ENCODE measurements at places on chromosomes 6 and 20.
A peak's percentile ranks its signal among the peaks of the same experiment; 100 is the strongest.

GRCh38 chr20:56778765-56779195, 149.7 kb downstream of the TFAP2C start:
- H3K4me3 ChIP-seq = no peak overlapping the region
- H3K4me1 ChIP-seq = peaks cover 8% of the 10 kb centered on the region
- H3K27ac ChIP-seq = no peak overlapping the region
- H3K27me3 ChIP-seq = no peaks in the 10 kb centered on the region
- no peaks in the 10 kb centered on the region for H3K36me3 ChIP-seq

- H3K27me3 ChIP-seq = no peaks in the 10 kb centered on the region
- no peaks in the 10 kb centered on the region for H3K36me3 ChIP-seq
- no peak overlapping the region for H3K4me3 ChIP-seq
- no peak for DNase-seq
- peaks cover 14% of the 10 kb centered on the region for H3K4me1 ChIP-seq
These were observed 1.5 kb upstream of the TNNC2 start for GRCh38 chr20:45828589-45828988.

- DNase-seq = peak; percentile 7
- H3K27me3 ChIP-seq = no peaks in the 10 kb centered on the region
- H3K4me1 ChIP-seq = peaks cover 9% of the 10 kb centered on the region
- peak overlapping the region; percentile 92 for H3K4me3 ChIP-seq
These were observed 1.4 kb downstream of the PREP start for GRCh38 chr6:105401247-105402089.

- H3K27me3 ChIP-seq = peaks cover 12% of the 10 kb centered on the region
- H3K27ac ChIP-seq = no peak overlapping the region
- no peaks in the 10 kb centered on the region for H3K4me1 ChIP-seq
These were observed 18.2 kb upstream of the FRMD1 start for GRCh38 chr6:168097221-168097620.

DNA sequence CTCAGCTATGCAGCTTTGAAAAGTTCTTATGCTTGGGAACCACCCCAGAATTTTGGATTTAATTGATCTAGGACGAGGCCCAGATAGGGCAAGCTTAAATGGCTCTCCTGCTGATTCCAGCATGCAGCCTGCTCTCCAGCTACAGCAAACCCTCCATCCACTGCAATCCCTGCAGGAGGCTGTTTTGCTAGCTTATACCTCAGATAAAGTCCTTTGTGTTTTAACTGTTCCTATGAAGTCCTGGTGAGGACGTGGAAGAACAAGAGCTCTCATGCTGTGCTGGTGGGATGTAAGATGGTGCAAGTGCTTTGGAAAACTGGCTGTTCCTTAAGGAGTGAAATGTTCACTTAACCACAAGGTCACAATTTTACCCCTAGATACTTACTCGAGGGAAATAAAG, 25.5 kb upstream of the NXT1 start:
- H3K36me3 ChIP-seq = no peaks in the 10 kb centered on the region
- H3K4me3 ChIP-seq = no peak overlapping the region
- no peak for DNase-seq

- H3K36me3 ChIP-seq = no peaks in the 10 kb centered on the region
- H3K4me3 ChIP-seq = no peak overlapping the region
- DNase-seq = no peak
- H3K27me3 ChIP-seq = peaks cover 20% of the 10 kb centered on the region
- peaks cover 4% of the 10 kb centered on the region for H3K4me1 ChIP-seq
These were observed 7.9 kb upstream of the MYT1 start for GRCh38 chr20:64156136-64156885.

DNA sequence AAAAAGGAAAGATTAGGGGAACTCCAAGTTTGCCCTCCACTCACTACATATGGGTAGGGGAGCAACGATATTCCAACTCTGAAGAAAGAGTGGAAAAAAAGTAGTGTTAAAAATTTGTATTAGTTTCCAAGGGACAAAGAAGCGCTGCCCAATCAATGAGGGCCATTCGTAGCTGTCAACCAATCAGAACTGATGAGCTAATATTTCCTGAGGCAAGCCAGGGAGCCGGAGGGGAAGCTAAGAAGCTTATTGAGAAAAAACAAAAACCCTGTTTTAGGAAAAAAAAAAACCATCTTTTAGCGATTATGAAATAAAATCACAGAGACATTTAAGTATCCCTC, 59.5 kb downstream of the TRIM38 start:
- peak; percentile 78 for DNase-seq
- peak overlapping the region; percentile 83 for H3K4me3 ChIP-seq
- no peaks in the 10 kb centered on the region for H3K36me3 ChIP-seq
- no peaks in the 10 kb centered on the region for H3K27me3 ChIP-seq
- H3K27ac ChIP-seq = peak overlapping the region; percentile 95

GRCh38 chr6:31575952-31576685, 754 bp downstream of the TNF start:
- no peak overlapping the region for H3K27ac ChIP-seq
- peaks cover 3% of the 10 kb centered on the region for H3K27me3 ChIP-seq
- peaks cover 5% of the 10 kb centered on the region for H3K4me1 ChIP-seq
- no peak overlapping the region for H3K4me3 ChIP-seq
- no peak for DNase-seq

DNA sequence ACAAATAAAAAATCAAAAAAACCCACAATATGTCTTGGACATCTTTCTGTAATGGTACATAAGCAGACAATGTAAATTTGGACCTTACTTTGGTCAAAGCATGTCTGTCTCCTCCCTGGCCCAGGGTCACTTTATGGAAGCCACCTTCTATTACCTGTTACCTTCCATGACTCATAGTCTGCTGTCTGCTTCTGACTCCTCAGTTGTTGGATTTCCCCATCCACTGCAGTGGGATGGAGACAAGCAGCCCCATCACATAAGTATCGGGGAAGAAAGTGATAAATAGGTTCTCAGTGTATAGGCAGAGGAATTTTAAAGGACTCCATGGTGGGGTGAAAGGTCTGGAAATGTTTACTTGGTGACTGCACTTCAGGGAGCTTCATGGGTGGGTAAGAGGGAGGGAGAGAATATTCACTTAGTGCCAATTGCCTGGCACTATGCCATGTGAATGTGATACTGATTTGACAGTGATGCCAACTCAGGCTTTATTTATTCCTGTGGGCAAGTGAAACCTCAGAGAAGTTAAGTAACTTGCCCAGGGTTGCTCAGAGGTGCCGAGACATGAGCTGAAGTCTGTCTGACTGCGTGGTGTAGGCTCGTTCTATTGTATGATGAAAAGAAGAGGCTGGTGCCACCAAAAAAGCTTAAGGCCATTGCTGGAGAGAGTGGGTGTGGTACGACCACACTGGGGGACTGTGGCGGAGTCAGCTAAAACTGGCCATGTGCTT, 175.6 kb upstream of the RNF24 start:
- no peak overlapping the region for H3K4me3 ChIP-seq
- no peaks in the 10 kb centered on the region for H3K27me3 ChIP-seq
- DNase-seq = no peak
- H3K27ac ChIP-seq = no peak overlapping the region
- peaks cover 9% of the 10 kb centered on the region for H3K36me3 ChIP-seq

DNA sequence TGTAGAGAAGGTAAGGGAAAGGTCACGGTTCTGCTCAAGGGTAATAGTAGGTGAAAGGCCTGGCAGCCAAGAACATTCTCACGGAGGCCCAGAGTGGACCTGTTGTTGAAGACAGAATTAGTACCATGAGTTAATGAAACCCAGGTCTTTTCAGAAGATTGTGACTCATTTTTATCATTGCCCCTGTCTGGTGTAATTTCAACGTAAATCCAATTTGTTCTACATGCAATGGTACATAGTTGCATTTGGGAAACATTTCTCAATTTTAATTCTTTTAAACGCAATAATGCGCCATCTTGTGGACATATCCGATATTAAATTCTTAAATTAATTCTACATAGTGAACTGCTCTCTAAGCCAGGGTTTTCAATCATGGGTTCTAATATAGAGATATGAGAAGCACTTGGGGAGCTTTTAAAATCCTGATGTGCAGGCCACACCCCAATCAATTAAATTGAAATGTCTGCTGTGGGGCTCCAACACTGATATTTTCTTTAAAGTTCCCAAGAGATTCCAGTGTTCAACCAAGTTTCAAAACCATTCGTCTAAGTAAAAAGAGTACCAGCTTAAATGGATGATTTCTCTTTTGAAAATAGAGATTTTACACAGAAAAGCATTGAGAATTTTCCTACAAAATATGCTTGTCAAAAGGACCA, 257.4 kb downstream of the PLCB1 start:
- peaks cover 15% of the 10 kb centered on the region for H3K4me1 ChIP-seq
- no peaks in the 10 kb centered on the region for H3K27me3 ChIP-seq
- H3K27ac ChIP-seq = no peak overlapping the region

DNA sequence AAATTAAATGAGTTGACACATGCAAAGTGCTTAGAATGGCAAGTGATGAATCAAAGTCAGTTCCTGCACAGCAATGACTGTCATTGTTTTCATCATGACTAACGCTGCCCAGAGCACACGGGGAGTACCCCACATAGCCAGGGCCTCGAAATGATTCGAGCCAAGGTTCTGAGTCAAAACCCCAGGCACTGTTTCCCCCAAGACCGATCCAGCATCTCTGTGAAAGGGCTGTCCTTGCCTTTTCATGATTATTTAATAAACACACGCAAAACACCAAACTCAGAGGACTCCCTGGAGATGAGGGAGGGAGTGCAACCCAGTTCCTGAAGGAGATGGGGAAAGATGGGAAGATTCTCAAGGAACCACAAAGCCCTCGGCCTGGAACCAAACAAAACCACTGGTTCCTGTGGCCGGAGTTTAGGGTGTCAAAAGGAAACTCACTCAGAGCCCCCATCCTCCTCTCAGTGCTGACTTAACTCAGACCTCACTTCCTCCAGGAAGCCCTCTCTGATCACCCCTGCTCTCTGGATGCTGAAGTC, 3.8 kb downstream of the PREX1 start:
- H3K4me3 ChIP-seq = no peak overlapping the region
- H3K27ac ChIP-seq = peak overlapping the region; percentile 37
- peak; percentile 70 for DNase-seq
- H3K27me3 ChIP-seq = no peaks in the 10 kb centered on the region
- H3K4me1 ChIP-seq = peaks cover 32% of the 10 kb centered on the region
- no peaks in the 10 kb centered on the region for H3K36me3 ChIP-seq

GRCh38 chr6:7110092-7110792, 2.5 kb downstream of the RREB1 start:
- no peaks in the 10 kb centered on the region for H3K36me3 ChIP-seq
- peaks cover 13% of the 10 kb centered on the region for H3K4me1 ChIP-seq
- H3K27ac ChIP-seq = no peak overlapping the region
- no peaks in the 10 kb centered on the region for H3K27me3 ChIP-seq

- no peak overlapping the region for H3K4me3 ChIP-seq
- no peak for DNase-seq
- H3K27me3 ChIP-seq = no peaks in the 10 kb centered on the region
- no peaks in the 10 kb centered on the region for H3K36me3 ChIP-seq
- peaks cover 14% of the 10 kb centered on the region for H3K4me1 ChIP-seq
These were observed 3.5 kb upstream of the TRAF3IP2 start for GRCh38 chr6:111609028-111609820.

Measured in astrocyte (in vitro differentiated cells and primary cell).